ENCODE measurements at places on chromosomes 11 and 22.

GRCh38 chr11:2751523-2752203 lies 51.9 kb upstream of the KCNQ1OT1 start:
- no peak for DNase-seq

- DNase-seq, result no peak
These were observed 59.9 kb upstream of the C11orf87 start for GRCh38 chr11:109362059-109362458.

DNA sequence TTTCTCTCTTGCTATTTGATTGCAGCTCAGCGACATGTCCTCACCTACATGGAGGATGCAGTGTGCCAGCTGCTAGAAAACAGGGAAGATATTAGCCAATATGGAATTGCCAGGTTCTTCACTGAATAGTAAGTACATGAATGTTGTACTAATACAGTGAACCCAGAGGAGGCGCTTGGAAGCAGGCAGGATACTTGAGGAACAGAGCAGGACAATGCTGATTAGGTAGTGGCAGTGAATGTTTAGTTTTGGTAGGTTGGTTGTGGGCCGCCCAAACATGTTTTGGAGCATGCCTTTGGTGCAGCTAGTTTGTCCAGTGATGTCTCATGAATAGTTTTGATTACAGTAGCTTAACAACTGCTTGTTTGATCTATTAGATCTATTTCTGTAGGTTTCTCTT lies 50.6 kb downstream of the CSTPP1 start:
- DNase-seq, result no peak

GRCh38 chr11:11611381-11611780 lies 10.4 kb downstream of the GALNT18 start:
- DNase-seq, result no peak

DNA sequence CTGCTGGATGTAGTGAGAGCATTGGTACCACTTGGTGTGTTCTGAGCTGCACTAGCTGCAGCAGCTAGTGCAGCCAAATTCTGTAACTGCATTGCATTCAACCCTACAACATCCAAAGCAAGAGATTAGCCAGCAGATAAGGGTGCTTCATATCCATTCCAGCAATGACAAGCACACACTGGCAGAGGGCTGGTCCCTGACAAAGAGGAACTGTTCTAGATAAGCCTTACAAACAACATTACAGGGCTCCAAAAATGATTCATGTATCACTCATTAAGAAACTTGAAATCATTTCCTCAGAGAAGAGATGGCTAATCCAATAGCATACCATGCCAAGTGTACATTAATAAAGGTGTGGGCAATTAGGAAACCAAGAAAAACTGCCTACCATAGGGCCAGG lies 28.4 kb upstream of the RAPSN start:
- DNase-seq, result no peak

DNA sequence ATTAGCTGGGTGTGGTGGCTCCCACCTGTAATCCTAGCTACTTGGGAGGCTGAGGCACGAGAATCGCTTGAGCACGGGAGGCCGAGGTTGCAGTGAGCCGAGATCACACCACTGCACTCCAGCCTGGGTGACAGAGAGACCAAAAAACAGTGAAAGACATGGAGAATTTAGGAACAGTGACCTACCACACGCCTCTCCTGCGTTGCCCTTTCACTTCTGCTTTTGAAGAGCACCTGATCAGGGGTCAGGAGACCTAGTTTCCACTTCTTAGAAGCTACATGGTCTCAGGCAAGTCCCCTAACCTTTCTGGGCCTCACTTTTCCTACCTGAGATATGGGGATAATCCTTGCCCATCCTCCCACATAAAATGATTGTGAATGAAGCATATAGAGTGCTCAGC lies 12.2 kb downstream of the SLC35C1 start:
- DNase-seq, result no peak

GRCh38 chr11:68064926-68065325 lies 26.1 kb downstream of the TCIRG1 start:
- no peak for DNase-seq

DNA sequence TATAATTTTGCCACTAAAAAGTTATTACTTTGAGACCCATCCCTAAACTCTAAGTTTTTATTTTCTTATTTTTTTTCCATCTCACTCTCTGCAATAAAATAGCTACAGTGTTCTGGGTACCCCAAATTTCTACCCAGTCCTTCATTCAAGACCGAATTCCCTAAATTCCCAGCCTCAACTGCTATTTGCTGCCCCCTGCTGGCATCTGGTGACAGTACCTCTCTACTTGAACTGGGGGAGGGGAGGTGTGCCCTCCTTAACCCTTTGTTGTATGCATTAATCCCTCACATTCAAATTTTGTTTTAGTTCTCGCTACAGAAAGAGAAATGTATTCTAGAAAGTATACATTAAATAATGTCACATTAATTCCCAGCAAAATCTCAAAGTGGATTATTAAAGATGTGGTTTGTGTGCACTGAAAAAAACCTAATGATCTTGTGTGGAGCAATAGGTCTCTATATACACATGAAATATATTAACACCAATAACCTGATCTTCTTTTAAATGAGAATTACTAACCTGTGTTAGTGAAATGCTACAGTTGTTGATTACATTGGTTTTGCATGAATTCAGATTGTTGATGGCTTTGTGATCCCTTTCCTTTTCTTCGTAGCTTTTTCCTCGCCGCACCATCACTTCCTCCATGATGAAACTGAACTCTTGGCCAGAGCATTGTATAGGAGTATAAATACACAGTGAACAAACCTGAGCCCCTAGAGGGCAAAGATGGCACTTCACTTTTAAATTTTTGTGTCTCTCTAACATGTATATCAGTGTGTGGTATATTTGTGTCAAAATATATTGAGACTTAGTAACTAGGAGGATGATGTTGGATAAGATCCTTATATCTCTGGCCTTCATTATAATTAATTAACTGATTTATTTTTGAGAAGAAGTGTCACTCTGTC lies 590.0 kb downstream of the METTL15 start:
- DNase-seq, result no peak

GRCh38 chr22:30277547-30278344 lies 11.1 kb upstream of the OSM start:
- DNase-seq, result no peak

GRCh38 chr11:93729129-93729616 lies 12.1 kb downstream of the TAF1D start:
- no peak for DNase-seq

- no peak for DNase-seq
These were observed 9.4 kb downstream of the DRAP1 start for GRCh38 chr11:65928667-65929066.

DNA sequence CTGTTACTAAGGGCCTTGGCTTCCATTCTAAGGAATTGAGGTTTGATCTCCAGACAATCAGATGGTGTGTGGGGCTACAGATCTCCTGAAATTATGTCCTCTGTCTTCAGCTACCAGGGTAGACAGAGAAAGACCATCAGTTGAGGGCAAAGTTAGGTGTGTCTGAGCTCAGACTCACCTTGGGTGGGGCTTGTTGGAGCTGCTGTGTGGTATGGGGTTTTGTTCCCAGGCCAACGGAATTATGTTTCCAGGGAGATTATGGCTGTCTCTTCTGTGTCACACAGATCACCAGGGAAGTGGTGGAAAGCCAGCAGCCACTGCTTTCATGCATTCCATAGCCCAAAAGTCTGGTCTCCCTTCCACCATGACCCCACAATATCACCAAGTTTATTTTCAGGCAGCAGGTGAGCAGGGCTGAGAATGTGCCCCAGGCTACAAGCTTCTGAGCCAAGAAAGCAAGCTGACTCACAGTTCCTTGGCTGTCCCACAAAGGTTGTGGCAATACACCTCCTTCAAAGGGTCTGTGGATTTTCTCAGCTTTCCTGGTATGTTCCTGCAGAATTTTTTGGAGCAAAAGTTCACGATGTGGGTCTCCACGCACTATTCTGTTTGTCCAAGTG lies 714.9 kb downstream of the LUZP2 start:
- no peak for DNase-seq

- no peak for DNase-seq
These were observed 30.9 kb upstream of the CSNK1E start for GRCh38 chr22:38347944-38348750.
